Smooth muscle cell of the coronary artery (primary cell): ENCODE measurements at places on chromosomes 4 and X. TPM values are rescaled to one million over a fixed set of nuclear protein-coding genes. Genes with fewer than 3 reads are reported as not detected.

F8A2 gene
- not detected in 2 replicates for total RNA-seq

HSFX4 gene
- not detected in 2 replicates for total RNA-seq

ZAR1 gene
- not detected in 2 replicates for total RNA-seq

TEX13B gene
- total RNA-seq, result not detected in 2 replicates

ZNF711 gene
- under 0.01 and 2.4 TPM in 2 replicates for total RNA-seq

ANOS1 gene
- total RNA-seq, result 0.94 and 11.7 TPM in 2 replicates

LAGE3 gene
- total RNA-seq, result 14.9 and 16.4 TPM in 2 replicates

TLL1 gene
- 0.08 and 0.12 TPM in 2 replicates for total RNA-seq

TNIP3 gene
- under 0.01 TPM in 2 replicates for total RNA-seq

DGKK gene
- not detected in 2 replicates for total RNA-seq

NPY1R gene
- under 0.01 and 0.12 TPM in 2 replicates for total RNA-seq

TCEAL6 gene
- total RNA-seq, result not detected in 2 replicates

NMU gene
- total RNA-seq, result 0.15 TPM in 1 of 2 replicates, not detected in the other

PPEF2 gene
- not detected in 2 replicates for total RNA-seq

SMIM20 gene
- 27.5 and 28.0 TPM in 2 replicates for total RNA-seq

TMEM47 gene
- 27.4 and 51.0 TPM in 2 replicates for total RNA-seq

PCSK1N gene
- 0.15 and 0.23 TPM in 2 replicates for total RNA-seq

CORIN gene
- 0.08 and 0.12 TPM in 2 replicates for total RNA-seq

PNMA5 gene
- total RNA-seq, result not detected in 2 replicates
